ENCODE measurements at places on chromosomes 12 and 14.

- no peak for DNase-seq
Measured at GRCh38 chr14:62071039-62071438, 308.8 kb downstream of the SNAPC1 start.

DNA sequence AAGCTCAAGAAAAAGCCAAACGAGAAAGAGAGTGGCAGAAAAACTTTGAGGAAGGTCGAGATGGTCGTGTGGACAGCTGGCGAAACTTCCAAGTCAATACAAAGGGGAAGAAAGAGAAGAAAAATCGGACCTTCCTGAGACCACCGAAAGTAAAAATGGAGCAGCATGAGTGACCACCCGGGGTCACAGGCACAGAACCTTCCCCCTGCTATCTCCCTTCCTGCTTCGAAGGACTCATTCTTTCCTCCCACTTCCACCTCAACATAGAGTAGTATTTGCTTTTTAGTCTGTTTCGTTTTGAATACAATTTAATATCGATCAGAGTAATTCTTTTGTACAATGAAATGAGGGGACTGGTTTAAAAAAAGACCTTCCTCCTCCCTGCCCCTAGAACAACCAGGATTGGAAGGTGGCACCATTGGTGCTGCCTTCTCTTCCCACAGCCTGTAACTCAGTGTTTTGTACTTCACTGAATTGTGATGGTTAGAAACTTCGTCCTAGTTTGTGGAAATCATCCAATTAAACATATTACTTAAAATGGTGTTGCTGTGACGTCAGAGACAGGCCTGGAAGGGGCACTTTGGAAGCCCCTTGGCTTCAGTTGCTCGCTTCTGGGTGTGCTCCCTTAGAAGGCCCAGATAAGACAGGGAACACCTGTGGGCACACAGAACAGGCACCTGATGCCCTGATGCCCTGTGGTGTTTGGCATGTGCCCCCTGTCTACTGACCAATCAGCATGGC is 26.1 kb upstream of the NFKBIA start:
- DNase-seq, result no peak

- DNase-seq, result no peak
Measured at GRCh38 chr12:51132693-51133092, 40.2 kb downstream of the TFCP2 start.

DNA sequence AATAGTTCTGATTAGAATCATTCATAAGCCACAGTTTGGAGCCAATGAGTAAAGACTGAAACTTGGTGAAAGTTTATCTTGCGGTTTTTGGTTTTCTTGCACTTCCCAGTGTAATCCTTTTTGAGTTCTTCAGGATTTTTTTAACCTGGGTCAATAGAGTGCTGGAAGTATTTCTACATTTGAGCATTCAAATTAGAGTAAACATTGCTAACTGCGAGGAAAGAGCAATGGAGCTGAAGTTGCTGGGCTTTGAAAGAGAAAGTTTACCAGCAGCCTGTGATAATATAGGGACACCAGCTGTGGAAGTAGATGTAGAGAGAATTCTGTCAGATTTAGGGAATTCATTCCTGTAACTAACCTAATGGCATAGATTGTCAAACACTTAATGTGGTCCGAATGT is 30.3 kb downstream of the ANO6 start:
- DNase-seq, result no peak

DNA sequence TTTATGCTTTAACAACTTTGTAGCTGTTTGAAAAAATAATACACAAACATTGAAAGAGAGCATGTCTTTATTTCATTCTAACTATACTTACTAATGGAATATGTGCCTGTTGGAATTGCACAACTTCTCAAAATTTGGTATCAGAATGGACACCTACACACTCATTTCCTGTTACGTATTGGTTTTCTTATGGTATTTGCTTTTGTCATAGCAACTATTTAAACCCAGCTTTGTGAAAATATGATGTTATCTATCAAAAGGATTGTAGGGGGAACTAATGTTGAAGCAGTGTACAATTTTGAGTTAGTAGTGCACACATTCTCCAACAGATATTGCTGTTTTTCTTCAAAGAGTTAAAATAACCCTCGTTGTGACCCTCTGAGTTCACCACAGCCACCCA is 52.6 kb downstream of the RBMS2 start:
- no peak for DNase-seq
